CD14-positive monocyte (primary cell): ENCODE measurements at places on chromosomes 12 and 14.
A peak's percentile ranks its signal among the peaks of the same experiment; 100 is the strongest.

- no peak overlapping the region for H3K27ac ChIP-seq
- peak; percentile 56 for DNase-seq
- no peaks in the 10 kb centered on the region for H3K27me3 ChIP-seq
- H3K36me3 ChIP-seq: no peaks in the 10 kb centered on the region
Measured at GRCh38 chr12:49200919-49201594, 12.2 kb upstream of the TUBA1A start.

- H3K4me1 ChIP-seq: peaks cover 4% of the 10 kb centered on the region
- peak; percentile 34 for DNase-seq
- H3K27ac ChIP-seq: no peak overlapping the region
- no peak overlapping the region for H3K4me3 ChIP-seq
Measured at GRCh38 chr12:38328306-38328895, 11.8 kb downstream of the ALG10B start.

- H3K4me1 ChIP-seq: no peaks in the 10 kb centered on the region
- H3K27ac ChIP-seq: no peak overlapping the region
- no peaks in the 10 kb centered on the region for H3K36me3 ChIP-seq
- no peak overlapping the region for H3K4me3 ChIP-seq
- peak; percentile 15 for DNase-seq
Measured at GRCh38 chr14:101665478-101666078, 95.9 kb upstream of the PPP2R5C start.

GRCh38 chr14:61281186-61281947 lies at the start of gene TMEM30B:
Gene TMEM30B, minus strand, starts transcription at chr14:61281338. Its CDS starts 191 bp downstream, at chr14:61281147.
- H3K4me1 ChIP-seq: peaks cover 15% of the 10 kb centered on the region
- peak within 1 kb of the TSS; percentile 73 for H3K4me3 ChIP-seq
- H3K27me3 ChIP-seq: peaks cover 84% of the 10 kb centered on the region
- no peak within 1 kb of the TSS for H3K27ac ChIP-seq
- no peak for DNase-seq

DNA sequence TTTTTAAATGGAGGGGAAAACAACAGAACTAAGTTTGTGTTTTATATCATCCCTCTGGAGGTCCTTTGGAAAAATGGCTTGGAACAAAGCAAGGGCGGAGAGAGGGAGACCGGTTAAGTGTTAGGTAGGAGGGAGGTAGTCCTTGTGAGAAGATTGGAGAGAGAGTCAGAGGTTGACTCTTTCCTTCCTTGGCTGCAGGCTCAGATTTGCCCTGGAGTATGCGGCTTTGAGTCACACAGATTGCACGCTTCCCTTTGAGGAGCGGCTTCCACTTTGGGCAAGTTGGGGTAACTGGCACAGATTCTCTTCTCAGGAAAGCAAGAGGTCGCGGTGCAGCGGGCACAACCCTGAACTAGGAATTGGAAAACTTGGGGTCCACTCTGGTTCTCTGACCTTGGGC lies 9.9 kb downstream of the SOCS2 start:
- no peak for DNase-seq
- peaks cover 22% of the 10 kb centered on the region for H3K27me3 ChIP-seq
- H3K4me1 ChIP-seq: no peaks in the 10 kb centered on the region

DNA sequence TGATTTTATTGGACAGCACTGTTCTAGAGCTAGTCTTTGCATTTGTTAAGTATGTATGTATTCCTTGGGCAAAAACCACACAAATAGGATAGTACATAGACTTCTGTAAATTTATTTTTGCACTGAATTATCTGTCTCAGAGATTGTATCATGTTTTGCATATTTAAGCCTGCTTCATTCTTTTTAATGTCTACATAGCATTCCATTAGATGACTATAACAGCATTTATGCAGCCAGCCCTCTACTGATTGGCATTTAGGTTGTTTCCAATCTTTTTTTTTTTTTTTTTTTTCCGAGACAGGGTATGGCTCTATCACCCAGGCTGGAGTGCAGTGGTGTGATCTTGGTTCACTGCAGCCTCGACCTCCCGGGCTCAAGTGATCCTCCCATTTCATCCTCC lies 34.5 kb downstream of the SYNDIG1L start:
- no peaks in the 10 kb centered on the region for H3K36me3 ChIP-seq
- no peaks in the 10 kb centered on the region for H3K27me3 ChIP-seq
- H3K4me1 ChIP-seq: peaks cover 11% of the 10 kb centered on the region
- DNase-seq: no peak
- H3K27ac ChIP-seq: no peak overlapping the region

DNA sequence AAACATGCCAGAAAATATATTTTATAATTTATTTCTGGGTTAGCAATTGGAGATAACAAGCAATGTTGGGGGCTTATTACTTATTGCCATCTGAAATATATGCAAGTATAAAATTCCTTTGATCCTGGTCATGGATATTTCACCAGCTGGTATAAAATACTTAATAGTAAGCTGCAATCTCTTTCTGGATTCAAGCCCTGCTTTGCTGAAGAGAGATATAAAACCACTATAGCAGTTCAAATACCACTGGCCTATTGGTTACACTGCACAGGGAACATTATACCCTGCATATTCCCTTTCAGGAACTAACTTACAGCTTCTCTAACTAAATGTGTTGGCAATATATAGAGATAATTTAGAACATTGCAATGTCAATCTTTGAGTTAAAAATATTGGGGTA lies 546.2 kb upstream of the ATP2B1 start:
- no peaks in the 10 kb centered on the region for H3K36me3 ChIP-seq
- H3K4me1 ChIP-seq: peaks cover 19% of the 10 kb centered on the region
- H3K27me3 ChIP-seq: no peaks in the 10 kb centered on the region

DNA sequence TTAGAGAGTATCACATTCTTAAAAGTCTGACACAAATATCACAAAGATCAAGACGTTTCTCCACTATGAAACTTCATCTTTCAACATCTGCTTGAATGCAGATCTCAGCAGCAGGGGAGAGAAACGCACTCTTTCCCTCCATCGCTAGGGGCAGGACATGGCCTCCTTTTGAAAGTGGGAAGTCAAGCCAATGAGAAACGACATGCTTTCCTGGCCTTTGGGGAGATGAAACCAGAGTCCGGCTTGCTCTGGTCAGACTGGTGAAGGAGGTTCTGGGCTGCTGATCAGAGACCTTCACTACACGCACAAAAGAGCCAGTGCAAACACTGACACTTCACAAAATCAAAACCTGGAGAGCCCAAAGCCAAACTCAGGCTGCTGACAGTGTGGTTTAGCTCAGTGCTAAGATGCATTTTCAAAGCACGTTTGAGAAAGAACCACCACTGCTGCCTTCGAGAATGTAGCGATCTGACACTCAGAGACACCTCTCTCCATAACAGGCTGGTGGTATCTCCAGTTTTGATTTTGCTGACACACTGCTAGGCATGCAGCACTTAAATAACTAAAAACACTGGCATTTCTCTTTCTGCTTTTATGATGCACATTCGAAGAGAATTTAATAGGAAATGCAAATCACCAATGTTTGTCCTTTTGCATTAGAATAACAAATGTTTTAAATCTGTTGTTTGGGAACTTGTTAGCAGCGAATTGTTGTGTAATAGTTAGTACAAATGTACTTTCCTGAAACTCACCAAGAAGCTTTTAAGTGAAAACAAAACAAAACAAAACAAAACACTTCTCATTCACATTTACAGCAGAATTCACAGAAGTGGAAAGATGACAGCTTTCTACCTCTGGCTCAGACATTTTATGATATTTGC lies 93.9 kb upstream of the OVCH1 start:
- H3K27ac ChIP-seq: no peak overlapping the region
- H3K36me3 ChIP-seq: no peaks in the 10 kb centered on the region
- no peak for DNase-seq
- H3K4me1 ChIP-seq: no peaks in the 10 kb centered on the region
- H3K4me3 ChIP-seq: no peak overlapping the region

DNA sequence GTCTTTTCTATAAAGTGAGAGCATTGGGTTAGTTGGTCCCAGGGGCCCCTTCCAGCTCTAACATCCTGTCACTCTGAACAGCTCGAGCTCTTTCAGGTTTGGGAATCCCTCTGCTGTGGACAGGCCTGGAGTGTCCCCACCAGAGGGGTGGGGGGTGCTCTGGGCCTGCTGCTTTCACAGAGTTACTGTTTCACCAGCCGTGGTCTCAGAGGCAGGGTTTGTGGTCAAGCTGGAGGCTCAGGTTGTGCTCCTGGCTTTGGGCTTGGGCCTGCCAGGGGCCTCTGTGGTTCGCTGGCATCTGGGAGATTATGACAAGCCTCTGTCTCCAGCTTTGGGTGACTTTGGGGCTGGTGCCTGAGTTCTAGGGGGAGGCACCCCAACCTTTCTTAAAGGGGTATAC lies 59.6 kb downstream of the FBXL14 start:
- H3K27me3 ChIP-seq: peaks cover 52% of the 10 kb centered on the region
- H3K4me3 ChIP-seq: no peak overlapping the region
- H3K27ac ChIP-seq: no peak overlapping the region
- H3K4me1 ChIP-seq: peaks cover 10% of the 10 kb centered on the region

GRCh38 chr14:43157661-43158060 lies 1349.4 kb downstream of the FSCB start:
- H3K36me3 ChIP-seq: no peaks in the 10 kb centered on the region
- no peaks in the 10 kb centered on the region for H3K4me1 ChIP-seq
- no peak for DNase-seq
- H3K27ac ChIP-seq: no peak overlapping the region
- no peak overlapping the region for H3K4me3 ChIP-seq

DNA sequence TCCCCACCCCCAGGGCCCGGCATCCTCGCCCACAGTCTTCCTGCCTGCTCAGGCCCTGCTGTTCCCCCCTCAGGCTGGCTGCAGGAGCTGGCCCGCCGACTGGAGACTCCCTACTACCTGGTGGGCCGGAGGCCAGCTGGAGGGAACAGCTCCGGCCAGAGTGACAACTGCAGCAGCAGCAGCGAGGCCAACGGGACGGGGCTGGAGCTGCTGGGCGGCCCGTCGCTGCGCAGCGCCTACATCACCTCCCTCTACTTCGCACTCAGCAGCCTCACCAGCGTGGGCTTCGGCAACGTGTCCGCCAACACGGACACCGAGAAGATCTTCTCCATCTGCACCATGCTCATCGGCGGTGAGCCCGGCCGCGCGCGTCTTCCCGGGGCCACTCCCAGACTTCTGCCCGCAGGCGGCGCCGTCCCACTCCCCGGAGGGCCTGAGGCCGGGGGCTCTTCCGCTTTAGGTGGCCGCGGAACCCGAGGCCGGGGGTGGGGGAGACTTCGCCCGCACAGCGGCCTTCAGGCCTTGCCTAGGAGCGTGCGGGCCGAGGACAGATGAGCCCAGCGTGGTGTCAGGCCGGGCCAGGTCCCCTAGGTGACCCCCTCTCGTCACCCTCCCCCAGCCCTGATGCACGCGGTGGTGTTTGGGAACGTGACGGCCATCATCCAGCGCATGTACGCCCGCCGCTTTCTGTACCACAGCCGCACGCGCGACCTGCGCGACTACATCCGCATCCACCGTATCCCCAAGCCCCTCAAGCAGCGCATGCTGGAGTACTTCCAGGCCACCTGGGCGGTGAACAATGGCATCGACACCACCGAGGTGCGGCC lies 10.2 kb downstream of the KCNH3 start:
- H3K36me3 ChIP-seq: no peaks in the 10 kb centered on the region
- peaks cover 12% of the 10 kb centered on the region for H3K4me1 ChIP-seq
- peak; percentile 43 for DNase-seq
- peak overlapping the region; percentile 65 for H3K4me3 ChIP-seq

DNA sequence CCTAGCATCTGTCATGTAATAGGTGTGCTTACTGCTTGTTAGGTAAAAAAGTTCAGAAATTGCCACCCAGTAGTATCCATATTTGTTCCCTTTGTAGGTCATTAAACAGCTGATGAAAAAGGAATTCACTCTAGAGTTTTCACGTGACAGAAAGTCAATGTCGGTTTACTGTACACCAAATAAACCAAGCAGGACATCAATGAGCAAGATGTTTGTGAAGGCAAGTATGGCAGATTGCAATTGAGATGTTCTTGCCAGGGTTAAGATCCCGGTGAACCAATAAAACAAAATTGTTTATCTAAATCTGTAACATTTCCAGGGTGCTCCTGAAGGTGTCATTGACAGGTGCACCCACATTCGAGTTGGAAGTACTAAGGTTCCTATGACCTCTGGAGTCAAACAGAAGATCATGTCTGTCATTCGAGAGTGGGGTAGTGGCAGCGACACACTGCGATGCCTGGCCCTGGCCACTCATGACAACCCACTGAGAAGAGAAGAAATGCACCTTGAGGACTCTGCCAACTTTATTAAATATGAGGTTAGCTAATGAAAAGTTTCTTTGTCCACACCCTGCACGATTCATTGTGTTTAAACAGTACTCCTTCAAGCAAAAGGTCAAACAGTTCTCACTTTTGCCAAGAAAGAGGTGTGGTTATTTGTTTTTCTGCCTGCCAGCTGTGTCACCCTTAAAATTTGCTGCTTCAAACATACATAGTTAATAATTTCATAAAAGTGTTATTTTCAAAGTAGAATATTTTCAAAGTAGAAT lies 58.3 kb downstream of the ATP2A2 start:
- no peak for DNase-seq
- H3K4me1 ChIP-seq: peaks cover 2% of the 10 kb centered on the region
- no peak overlapping the region for H3K27ac ChIP-seq

DNA sequence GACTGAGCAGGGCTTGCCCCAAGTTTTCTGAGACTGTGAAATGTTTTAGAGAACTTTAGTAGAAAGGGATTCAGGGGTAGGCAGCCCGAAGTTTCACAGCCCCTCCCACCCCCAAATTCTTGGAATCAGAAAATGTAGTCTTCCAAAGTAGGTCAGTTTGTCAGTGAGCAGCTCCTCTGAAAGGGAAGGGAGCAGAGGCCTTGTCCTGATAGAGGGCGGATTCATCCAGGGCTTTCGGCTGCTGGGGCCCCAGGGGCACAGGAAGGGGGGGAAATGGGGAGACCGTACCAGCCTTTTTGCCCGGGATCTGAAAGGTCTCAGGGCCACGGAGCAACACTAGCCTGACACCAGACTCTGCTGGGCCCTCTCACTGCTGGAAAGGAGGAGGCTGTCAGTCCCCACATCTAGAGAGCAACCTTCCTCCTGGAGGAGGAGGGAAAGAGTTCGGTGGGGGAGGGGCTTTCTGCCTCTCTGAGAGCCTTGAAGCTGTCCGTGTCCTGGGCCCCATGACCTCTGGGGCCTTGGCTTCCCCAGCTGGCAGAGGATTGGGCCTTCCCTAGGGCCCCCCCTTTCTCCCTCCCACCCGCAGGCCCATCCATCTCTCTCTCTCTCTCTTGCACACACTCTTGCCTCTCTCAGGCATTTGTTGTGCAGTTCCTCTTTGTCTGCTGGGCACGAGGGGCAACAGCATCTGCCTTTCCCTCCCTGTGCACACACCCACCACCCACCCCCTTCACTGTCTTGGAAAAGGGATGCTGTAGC lies at the start of gene IKZF4:
Gene IKZF4, plus strand, starts transcription at position 621 of the 762 bp plus-strand sequence. CDS start 451 bp downstream, outside the sequence.
- DNase-seq: peak; percentile 51
- H3K4me1 ChIP-seq: peaks cover 20% of the 10 kb centered on the region
- no peak within 1 kb of the TSS for H3K27ac ChIP-seq

GRCh38 chr14:92988786-92989755 lies 66.1 kb downstream of the CHGA start:
- H3K27ac ChIP-seq: peak overlapping the region; percentile 50
- peaks cover 52% of the 10 kb centered on the region for H3K36me3 ChIP-seq
- no peaks in the 10 kb centered on the region for H3K27me3 ChIP-seq
- DNase-seq: no peak
- H3K4me3 ChIP-seq: no peak overlapping the region
- H3K4me1 ChIP-seq: no peaks in the 10 kb centered on the region
